Cardiac muscle cell (in vitro differentiated cells and primary cell): ENCODE measurements at places on chromosomes 16 and 17.
A peak's percentile ranks its signal among the peaks of the same experiment; 100 is the strongest.

GRCh38 chr17:13002761-13003453 is 14.9 kb downstream of the ELAC2 start:
- no peak overlapping the region for H3K27ac ChIP-seq
- H3K4me1 ChIP-seq, result no peaks in the 10 kb centered on the region
- H3K36me3 ChIP-seq, result peaks cover 63% of the 10 kb centered on the region
- no peaks in the 10 kb centered on the region for H3K27me3 ChIP-seq

DNA sequence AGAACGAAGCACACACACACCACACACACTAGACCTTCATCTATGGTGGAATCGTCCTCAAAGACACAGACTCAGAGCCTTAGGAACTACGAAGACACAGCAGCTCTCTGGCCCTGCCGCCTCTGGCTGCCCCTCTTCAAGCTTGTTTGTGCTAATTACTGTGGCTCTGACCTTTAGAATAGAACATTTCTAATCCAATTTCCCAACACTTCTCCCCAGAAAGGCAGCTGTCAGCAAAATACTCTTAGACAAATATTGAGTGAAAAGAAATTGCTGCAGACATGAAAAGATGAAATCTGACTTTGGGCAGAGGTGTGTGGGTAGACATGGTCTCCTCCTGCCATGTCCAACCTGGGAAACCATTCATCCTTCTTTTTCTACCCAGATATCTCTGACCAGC is 152.0 kb upstream of the DNAH9 start:
- H3K27ac ChIP-seq, result no peak overlapping the region
- H3K27me3 ChIP-seq, result peaks cover 6% of the 10 kb centered on the region
- no peaks in the 10 kb centered on the region for H3K4me1 ChIP-seq
- no peak for DNase-seq
- H3K4me3 ChIP-seq, result no peak overlapping the region

DNA sequence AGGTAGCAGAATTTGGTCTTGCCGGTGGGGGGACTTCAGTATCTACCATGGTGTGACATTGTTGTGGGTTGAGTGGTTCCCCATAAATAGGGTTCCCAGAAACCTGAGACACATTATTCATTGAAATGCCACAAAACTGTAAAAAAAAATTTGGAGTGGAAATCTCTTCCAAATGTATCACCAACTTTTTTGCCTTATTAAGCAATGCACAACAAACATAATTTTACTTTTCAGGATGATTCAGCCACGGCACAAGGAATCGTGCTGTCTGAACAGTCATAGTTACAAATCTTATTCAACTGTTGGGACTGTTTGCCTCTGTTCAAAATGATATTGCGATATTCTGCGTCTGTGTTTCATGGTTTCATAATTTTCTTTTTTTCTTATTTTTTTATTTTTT is 181.2 kb downstream of the NTN1 start:
- H3K4me1 ChIP-seq, result no peaks in the 10 kb centered on the region
- no peak for DNase-seq
- H3K27ac ChIP-seq, result no peak overlapping the region
- H3K36me3 ChIP-seq, result no peaks in the 10 kb centered on the region
- no peak overlapping the region for H3K4me3 ChIP-seq

DNA sequence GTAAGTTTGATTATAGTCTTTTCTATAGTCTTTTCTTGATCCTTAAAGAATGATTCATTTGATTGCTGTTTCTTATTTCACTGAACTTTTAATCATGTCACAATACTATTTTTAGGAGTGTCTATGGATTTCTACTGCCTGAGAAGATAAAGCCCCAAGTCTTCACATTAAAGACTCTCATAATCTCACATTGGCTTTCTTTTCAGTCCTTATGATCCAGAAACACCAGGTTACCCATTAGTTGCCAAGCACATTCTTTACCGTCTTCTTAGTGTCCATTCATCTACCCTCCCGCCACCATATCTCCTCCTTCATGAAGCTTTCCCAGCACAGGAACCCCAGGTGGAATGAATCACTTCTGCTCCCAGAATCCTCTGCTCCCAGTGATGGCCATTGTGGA is 49.5 kb upstream of the MYOCD start:
- no peaks in the 10 kb centered on the region for H3K36me3 ChIP-seq
- H3K4me3 ChIP-seq, result no peak overlapping the region
- no peaks in the 10 kb centered on the region for H3K27me3 ChIP-seq
- no peak for DNase-seq
- H3K4me1 ChIP-seq, result peaks cover 10% of the 10 kb centered on the region
- H3K27ac ChIP-seq, result no peak overlapping the region

GRCh38 chr17:32519228-32520103 is 32.7 kb downstream of the CDK5R1 start:
- H3K27me3 ChIP-seq, result no peaks in the 10 kb centered on the region
- H3K4me1 ChIP-seq, result peaks cover 45% of the 10 kb centered on the region
- H3K4me3 ChIP-seq, result peak overlapping the region; percentile 40
- no peaks in the 10 kb centered on the region for H3K36me3 ChIP-seq
- no peak overlapping the region for H3K27ac ChIP-seq

- peak overlapping the region; percentile 63 for H3K4me3 ChIP-seq
- peaks cover 32% of the 10 kb centered on the region for H3K4me1 ChIP-seq
- H3K27ac ChIP-seq, result peak overlapping the region; percentile 72
- H3K36me3 ChIP-seq, result peaks cover 22% of the 10 kb centered on the region
Observed at GRCh38 chr17:61401389-61402072, 1.9 kb downstream of the TBX2 start.

DNA sequence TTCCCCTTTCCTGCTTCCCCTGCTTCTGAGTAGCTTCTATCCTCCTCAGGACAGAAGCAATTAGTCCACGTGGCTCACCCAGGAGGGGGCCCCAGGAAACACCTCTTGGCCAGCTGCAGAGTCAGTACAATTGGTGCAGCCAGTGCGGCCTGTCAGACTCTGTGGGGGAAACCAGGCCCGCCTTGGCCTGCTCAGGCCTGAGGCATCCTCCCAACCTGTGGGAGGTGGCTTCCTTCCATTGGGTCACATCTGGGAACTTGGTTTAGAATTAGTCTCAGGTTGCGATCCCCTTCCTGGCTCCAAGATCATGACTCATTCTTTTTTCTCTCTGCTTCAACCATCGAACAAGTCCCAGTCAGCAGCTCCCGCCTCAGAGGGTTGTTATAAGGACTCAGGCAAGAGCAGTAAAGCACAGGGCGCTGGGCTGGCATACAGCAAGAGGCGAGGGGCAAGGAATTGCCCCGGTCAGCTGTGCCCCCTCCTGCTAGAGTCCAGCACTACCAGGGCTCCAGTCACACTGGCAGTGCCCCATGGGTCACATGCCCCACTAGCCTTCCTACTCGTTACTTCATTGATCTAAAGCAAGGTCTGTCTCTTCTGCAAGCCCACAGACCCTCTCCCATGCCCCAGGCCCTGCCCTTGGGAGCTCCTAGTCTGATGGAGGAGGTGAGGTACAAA is 8.1 kb upstream of the EPX start:
- no peaks in the 10 kb centered on the region for H3K27me3 ChIP-seq
- no peak overlapping the region for H3K4me3 ChIP-seq
- no peak overlapping the region for H3K27ac ChIP-seq
- peak; percentile 50 for DNase-seq
- no peaks in the 10 kb centered on the region for H3K4me1 ChIP-seq

DNA sequence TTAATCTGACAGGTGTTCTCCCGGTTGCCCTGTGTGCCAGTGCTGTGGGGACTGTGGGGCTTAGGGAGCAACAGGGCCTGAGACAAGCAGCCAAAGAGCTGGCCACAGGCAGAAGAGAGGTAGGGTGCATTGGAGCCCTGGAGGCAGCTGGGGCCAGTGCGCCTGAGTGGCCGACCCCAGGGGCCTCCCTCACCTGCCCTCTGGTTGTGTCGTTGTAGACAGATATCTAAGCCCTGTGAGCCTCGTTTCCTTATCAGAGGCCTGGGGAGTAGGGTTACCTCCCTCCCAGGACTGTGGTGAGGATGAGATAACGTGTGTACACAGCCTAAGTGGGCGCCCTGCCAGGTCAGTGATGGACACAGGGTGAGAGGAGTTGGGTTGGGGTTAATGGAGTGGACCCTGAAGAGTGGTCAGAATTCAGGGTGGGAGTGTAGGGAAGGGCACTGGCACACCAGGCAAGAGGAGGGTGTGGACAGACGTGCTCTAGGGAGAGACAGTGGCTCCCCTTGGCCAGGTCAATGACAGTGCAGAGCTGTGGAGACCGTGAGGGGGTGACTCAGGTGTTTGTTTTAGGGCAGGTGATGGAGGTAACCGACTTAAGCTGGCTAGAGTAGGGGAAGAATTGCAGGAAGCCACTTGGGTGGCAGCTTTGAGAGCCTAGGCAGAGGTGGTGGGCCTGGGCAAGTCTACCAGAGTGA is 3.4 kb downstream of the NARF start:
- peak overlapping the region; percentile 85 for H3K27ac ChIP-seq
- H3K36me3 ChIP-seq, result peaks cover 45% of the 10 kb centered on the region
- peaks cover 15% of the 10 kb centered on the region for H3K4me1 ChIP-seq
- no peak for DNase-seq
- H3K4me3 ChIP-seq, result no peak overlapping the region

- H3K4me1 ChIP-seq, result no peaks in the 10 kb centered on the region
- H3K27me3 ChIP-seq, result no peaks in the 10 kb centered on the region
- H3K36me3 ChIP-seq, result peaks cover 44% of the 10 kb centered on the region
- H3K27ac ChIP-seq, result no peak overlapping the region
- peak; percentile 30 for DNase-seq
Observed at GRCh38 chr17:5011928-5012327, 14.2 kb downstream of the KIF1C start.

- no peaks in the 10 kb centered on the region for H3K27me3 ChIP-seq
- H3K4me1 ChIP-seq, result no peaks in the 10 kb centered on the region
- no peak for DNase-seq
- no peak overlapping the region for H3K4me3 ChIP-seq
Observed at GRCh38 chr17:73271072-73271471, 9.4 kb upstream of the CPSF4L start.

GRCh38 chr16:14490235-14490634 is 139.8 kb downstream of the PARN start:
- peaks cover 32% of the 10 kb centered on the region for H3K4me1 ChIP-seq
- H3K27me3 ChIP-seq, result no peaks in the 10 kb centered on the region
- no peak overlapping the region for H3K4me3 ChIP-seq
- H3K36me3 ChIP-seq, result no peaks in the 10 kb centered on the region
- no peak overlapping the region for H3K27ac ChIP-seq

DNA sequence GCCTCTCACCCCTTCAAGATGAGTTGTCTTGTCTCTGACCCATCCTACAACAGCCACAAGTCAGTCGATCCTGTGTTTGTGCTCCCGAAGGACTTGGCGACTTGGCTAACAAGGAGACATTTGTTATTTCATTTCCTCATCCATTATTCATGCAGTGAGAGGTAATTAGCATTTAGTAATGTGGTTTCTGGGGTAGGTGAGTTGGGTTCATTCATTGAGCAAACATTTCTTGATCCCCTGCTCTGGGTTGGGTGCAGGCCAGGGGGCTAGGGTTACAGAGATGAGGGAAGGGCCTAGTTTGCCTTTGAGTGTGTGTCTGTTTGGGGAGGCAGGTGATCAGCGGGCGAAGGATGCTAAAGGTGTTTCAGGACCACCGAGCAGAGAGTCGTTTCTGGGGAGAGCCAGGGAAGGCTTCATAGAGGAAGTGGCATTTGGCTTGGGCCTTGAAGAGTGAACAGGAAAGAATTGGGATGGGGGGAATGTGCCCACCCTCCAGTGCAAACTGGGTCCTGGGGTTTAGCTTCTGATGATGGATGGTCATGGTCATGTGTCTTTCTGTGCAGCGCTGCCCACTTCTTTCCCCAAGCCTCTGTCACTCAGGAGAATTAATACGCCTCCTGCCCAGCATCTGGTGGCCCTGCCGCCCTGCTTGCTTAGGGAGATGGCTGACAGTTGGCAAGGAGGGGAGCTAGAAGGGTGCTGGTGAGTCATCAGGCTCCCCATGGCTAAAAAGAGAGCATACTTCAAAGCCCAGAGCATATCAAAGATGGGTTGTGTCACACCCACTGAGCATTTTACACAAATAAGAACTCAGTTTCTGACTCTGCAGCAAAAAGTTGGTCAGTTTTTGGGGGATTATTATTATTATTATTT is 38.5 kb downstream of the MSI2 start:
- H3K4me1 ChIP-seq, result peaks cover 4% of the 10 kb centered on the region
- peaks cover 4% of the 10 kb centered on the region for H3K36me3 ChIP-seq
- H3K4me3 ChIP-seq, result no peak overlapping the region
- no peak for DNase-seq

DNA sequence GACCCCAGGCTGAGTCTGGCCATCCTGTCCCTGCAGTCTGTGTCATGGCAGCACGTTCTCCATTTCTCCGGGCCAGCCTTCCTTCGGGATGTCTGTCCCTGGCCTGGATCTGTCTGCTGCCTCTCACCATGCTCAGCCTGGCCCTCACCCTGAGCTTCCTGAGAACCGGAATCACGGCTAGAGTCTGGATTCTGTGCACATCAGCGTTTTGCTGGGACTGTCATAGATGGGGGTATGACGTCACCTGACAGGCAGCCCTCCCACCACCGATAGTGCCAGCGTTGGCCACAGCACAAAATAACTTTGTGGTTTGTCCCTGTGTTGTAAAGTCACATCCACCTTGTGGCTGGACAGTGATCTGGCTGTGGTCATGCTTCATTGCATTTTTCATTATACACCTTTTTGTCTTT is 59.2 kb downstream of the B9D1 start:
- H3K27me3 ChIP-seq, result no peaks in the 10 kb centered on the region
- no peak overlapping the region for H3K4me3 ChIP-seq
- DNase-seq, result no peak
- H3K27ac ChIP-seq, result no peak overlapping the region
- no peaks in the 10 kb centered on the region for H3K36me3 ChIP-seq

GRCh38 chr16:2244301-2244700 is 7.1 kb downstream of the ECI1 start:
- H3K4me1 ChIP-seq, result no peaks in the 10 kb centered on the region
- H3K27me3 ChIP-seq, result no peaks in the 10 kb centered on the region
- no peak overlapping the region for H3K4me3 ChIP-seq
- no peak overlapping the region for H3K27ac ChIP-seq
- DNase-seq, result no peak

- H3K4me1 ChIP-seq, result no peaks in the 10 kb centered on the region
- H3K27me3 ChIP-seq, result no peaks in the 10 kb centered on the region
- no peak for DNase-seq
- H3K4me3 ChIP-seq, result no peak overlapping the region
- H3K36me3 ChIP-seq, result no peaks in the 10 kb centered on the region
Observed at GRCh38 chr17:1730326-1731193, 6.1 kb downstream of the WDR81 start.

DNA sequence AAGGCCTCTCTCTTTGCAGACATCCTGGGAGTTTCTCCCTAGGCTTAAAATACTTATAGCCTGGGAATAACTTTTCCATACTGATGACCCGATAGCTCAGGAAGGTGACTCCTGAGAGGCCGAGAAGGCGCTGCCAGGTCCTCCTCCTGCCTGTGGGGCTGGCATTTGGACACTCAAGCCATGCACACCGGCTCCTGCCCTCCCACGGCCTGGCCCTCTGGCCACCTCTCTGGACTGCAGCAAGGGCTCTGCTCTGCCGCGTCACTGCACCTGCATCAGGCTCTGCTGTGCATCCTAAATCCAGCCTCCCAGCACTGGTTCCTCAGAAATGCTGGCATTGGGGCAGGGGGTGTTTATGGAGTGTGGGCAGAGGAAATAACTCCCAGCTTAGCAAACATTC is 14.2 kb downstream of the KCNG4 start:
- no peak overlapping the region for H3K27ac ChIP-seq
- H3K4me3 ChIP-seq, result no peak overlapping the region
- no peaks in the 10 kb centered on the region for H3K27me3 ChIP-seq
- no peaks in the 10 kb centered on the region for H3K4me1 ChIP-seq
